ENCODE measurements at places on chromosomes 3 and 15. TPM values are rescaled to one million over a fixed set of nuclear protein-coding genes. Genes with fewer than 3 reads are reported as not detected.

- DNase-seq = no peak
These were observed 9.9 kb downstream of the SFMBT1 start for GRCh38 chr3:53035825-53036619.

- no peak for DNase-seq
These were observed 72.0 kb upstream of the KLF13 start for GRCh38 chr15:31254431-31255175.

GRCh38 chr15:80607287-80607980, 87.7 kb upstream of the ABHD17C start:
- DNase-seq = no peak

DNA sequence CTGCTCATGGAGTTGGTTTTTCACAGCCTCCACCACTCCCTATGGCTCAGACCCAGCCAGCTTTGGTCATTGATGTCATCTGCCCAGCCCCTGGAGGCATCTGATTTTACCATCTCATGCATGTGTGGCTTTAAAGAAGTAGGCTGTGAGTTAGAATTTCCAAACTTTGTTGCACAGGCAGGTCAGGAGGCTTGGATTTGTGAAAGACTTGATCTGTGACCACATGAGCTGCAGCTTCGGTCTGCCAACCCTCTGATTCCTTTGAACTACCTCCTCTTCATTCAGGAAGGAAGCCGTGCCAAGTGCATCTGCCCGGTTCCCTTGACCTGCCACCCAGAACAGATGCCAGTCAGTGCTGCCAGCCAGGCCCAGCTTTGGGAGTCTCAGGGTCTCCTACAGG, 9.2 kb downstream of the CTXND1 start:
- peak; percentile 78 for DNase-seq

GRCh38 chr3:118945834-118946233, 88.8 kb downstream of the IGSF11 start:
- no peak for DNase-seq

DNA sequence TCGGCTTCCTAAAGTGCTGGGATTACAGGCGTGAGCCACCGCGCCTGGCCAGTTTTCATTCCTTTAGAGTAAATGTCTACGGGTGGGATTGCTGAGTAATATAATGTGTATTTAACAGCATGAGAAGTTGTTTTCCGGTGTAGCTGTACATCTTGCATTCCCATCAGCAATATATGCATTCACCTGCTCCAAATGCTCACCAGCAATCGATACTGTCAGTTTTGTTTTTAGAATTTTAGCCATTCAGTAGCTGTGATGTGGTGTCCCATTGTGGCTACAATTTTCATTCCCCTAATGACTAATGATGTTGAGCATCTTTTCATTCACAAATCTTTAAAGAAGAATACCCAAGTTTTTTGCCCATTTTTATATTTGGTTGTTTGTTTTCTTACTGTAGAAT, 134.8 kb upstream of the RGMA start:
- DNase-seq = no peak

GRCh38 chr15:42107473-42107872, 13.1 kb upstream of the PLA2G4D start:
- DNase-seq = no peak

DNA sequence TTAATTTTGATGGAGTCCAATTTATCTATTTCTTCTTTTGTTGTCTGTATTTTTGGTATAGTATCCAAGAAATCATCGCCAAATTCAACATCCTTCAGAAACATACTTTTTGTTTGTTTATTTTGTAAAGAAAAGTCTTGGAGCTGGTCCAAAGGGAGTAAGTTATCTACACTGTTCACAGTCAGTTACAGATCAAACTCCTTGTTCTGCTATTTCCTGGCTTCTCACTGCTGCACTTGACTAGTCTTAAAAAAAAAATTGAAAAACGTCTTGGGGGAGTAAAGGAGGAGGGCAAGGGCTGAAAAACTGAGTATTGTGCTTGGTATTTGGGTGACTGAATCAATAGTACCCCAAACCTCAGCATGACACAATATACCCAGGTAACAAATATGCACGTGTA, 105.6 kb downstream of the NFKBIZ start:
- DNase-seq = peak; percentile 67

- no peak for DNase-seq
These were observed 474.3 kb downstream of the RSL24D1 start for GRCh38 chr15:54722342-54722986.

DNA sequence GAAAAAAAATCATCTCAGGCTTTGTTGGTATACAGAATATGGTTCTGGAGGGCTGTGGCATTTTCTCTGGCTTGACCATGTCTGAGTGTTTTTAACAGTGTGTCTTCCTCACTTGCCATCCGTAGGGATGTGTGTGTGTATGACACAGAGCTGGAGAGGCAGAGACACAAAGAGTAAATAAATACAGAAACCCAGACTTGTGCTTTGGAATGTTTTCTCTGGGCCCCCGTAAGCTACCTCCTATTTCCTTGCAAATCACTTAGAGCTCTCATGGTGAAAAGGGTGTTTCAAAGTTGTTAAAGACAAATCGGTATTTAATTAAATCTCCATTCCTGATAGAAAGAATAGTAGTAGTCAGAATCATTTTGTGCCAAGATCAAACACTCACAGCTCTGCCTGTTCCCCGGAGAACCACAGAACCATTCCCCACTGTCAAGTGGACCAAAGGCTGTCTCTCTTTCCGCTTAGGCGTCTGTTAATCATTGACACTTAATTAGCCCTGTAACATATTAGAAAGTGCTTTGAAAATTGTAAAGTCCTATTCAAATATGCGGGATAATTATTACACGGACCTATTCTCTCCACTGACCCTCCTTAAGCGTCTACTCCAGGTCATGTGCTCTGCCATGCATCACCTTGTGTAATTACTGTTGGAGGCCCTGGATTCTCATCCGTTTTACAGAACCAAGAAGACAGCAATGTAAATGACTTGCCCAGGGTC, 313.6 kb upstream of the TLE3 start:
- DNase-seq = peak; percentile 90

DNA sequence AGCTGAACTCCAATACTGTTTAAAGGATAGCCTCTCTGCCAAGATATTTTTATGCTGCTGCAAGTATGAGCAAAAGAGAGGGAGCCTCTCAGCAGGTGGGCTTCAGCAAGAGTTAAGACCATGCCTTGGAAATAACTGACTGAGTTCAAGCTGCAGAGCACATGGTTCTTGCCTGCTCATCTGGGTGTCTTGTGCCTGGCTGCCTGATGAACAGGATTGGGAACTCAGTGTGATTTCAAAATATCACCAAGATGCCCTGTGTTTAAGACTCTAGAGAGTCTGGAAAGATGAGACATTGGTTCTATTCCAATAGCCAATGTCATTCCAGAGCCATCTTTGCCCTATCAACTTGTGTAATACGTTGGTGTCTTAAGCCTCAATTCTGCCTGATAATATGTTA, 147.5 kb upstream of the VEPH1 start:
- no peak for DNase-seq

GRCh38 chr15:69538379-69538778, 85.8 kb downstream of the RPLP1 start:
- no peak for DNase-seq

DNA sequence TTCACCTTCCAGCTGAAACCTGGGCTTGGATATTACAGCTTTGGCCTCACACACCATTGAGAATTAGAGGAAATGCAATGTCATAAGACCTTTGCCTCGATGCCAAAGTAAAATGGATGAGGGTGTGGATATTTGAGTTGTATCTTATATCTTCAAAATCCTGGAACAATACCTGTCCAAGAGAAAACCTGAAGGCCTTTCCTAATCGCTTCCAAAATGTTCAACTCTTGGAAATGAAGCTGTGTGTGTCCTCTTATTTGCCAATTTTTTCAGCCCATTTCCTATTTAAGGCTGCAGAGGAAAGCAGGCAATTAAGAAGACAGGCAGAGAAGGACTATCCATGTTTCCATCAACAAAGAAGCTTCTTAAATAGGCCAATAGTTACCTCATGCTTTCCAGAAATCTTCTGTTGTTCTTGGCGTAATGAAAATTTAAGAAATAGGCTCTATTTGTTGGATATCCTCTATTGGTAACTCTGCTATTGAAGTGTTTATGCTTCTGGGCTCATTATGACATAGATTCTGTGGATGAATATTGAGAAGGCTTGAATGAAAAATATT, 99.5 kb upstream of the ZBTB20 start:
- DNase-seq = no peak

PHLDB2 gene
- 109 TPM for total RNA-seq

NAA80 gene
- 6.4 TPM for total RNA-seq

CATSPER2 gene
- total RNA-seq = 0.52 TPM

MAGEL2 gene
- not detected for total RNA-seq

CD86 gene
- total RNA-seq = not detected

Data from renal cortical epithelial cell (primary cell).